Myometrial cell (primary cell): ENCODE measurements at places on chromosomes 7 and 10. TPM values are rescaled to one million over a fixed set of nuclear protein-coding genes. Genes with fewer than 3 reads are reported as not detected.

PDGFA gene
- total RNA-seq: 10.4 and 11.3 TPM in 2 replicates

LEP gene
- not detected in 2 replicates for total RNA-seq

ARPC1B gene
- 528 and 673 TPM in 2 replicates for total RNA-seq

PHYHIPL gene
- 2.3 TPM in 1 of 2 replicates, not detected in the other for total RNA-seq

CCDC6 gene
- 25.9 and 32.6 TPM in 2 replicates for total RNA-seq

CTAGE8 gene
- total RNA-seq: 0.18 and 0.29 TPM in 2 replicates

ACADSB gene
- total RNA-seq: 4.3 and 4.8 TPM in 2 replicates

ANKRD61 gene
- not detected in 2 replicates for total RNA-seq

COL1A2 gene
- total RNA-seq: 2,391 and 2,430 TPM in 2 replicates

IDI2 gene
- total RNA-seq: not detected in 2 replicates

UBTD1 gene
- total RNA-seq: 25.9 and 29.1 TPM in 2 replicates

TRIM50 gene
- total RNA-seq: not detected in 2 replicates

MYL10 gene
- total RNA-seq: not detected in 2 replicates

TMEM213 gene
- not detected in 2 replicates for total RNA-seq

APBB1IP gene
- total RNA-seq: not detected in 2 replicates

HPSE2 gene
- total RNA-seq: 0.35 TPM in 1 of 2 replicates, not detected in the other

GSAP gene
- 6.6 and 10.4 TPM in 2 replicates for total RNA-seq

ARID5B gene
- 53.3 and 67.7 TPM in 2 replicates for total RNA-seq

NANOS1 gene
- total RNA-seq: under 0.01 and 0.58 TPM in 2 replicates

AKR1D1 gene
- total RNA-seq: not detected in 2 replicates

UBE2D1 gene
- total RNA-seq: 8.1 and 14.0 TPM in 2 replicates

ARHGAP22 gene
- total RNA-seq: 27.6 and 33.2 TPM in 2 replicates

PGAM2 gene
- not detected in 2 replicates for total RNA-seq

HIF1AN gene
- total RNA-seq: 4.6 and 11.7 TPM in 2 replicates

BTBD16 gene
- total RNA-seq: not detected in 2 replicates

GPR26 gene
- total RNA-seq: not detected in 2 replicates

FLNC gene
- total RNA-seq: 263 and 274 TPM in 2 replicates

GLCCI1 gene
- total RNA-seq: 1.8 and 2.3 TPM in 2 replicates

SLC18A2 gene
- not detected in 2 replicates for total RNA-seq

NKX2-3 gene
- not detected in 2 replicates for total RNA-seq
